ENCODE measurements at places on chromosomes 5 and 9.

DNA sequence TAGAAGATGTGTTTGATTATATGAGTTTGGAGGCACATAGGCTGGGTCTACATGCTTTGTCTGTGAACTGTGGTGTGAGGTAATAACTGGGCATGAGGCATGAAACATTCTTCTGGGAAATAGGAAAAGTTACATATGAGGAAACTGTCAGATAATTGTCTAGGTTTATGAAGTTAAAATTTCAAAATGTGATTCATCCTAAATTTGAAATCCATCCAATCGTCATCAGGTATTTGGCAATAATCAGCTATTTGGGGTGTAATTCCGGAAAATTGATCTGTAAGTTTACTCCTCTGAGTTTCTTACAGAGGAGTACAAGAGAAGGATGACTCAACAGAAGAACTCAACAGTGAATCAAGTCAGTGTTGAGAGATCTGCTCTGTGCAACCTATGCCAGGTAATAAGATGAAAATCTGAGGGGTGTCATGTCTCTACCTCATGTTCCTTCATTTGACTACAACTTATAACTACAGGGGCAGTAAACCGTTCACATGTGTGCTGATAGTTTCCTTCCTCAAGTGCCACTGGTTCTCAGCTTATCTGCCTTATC is 1171.6 kb upstream of the CDH18 start:
- DNase-seq: no peak

- DNase-seq: no peak
Observed at GRCh38 chr9:86516564-86516963, 162.4 kb upstream of the TUT7 start.

DNA sequence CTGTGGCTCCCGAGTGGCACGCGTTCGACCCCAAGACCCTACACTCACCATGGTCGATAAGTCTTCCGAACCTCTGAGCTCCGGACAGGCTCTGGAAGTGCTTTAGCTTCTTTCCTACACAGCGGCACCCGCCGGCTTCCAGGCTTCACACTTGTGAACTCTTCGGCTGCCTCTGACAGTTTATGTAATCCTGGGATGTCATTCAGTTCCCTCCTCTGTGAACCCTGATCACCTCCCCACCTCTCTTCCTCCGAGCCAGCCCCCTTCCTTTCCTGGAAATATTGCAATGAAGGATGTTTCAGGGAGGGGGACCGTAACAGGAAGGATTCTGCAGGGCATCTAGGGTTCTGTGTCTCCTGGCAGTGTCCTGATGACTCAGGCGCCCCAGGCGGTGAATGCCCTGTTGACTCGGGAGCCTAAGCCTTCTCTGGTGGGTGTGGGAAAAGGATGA is at the start of gene CD14:
CD14 (minus strand) TSS at position 155 of the 451 bp plus-strand sequence; CDS start at position 51, 104 bp downstream.
- no peak for DNase-seq

DNA sequence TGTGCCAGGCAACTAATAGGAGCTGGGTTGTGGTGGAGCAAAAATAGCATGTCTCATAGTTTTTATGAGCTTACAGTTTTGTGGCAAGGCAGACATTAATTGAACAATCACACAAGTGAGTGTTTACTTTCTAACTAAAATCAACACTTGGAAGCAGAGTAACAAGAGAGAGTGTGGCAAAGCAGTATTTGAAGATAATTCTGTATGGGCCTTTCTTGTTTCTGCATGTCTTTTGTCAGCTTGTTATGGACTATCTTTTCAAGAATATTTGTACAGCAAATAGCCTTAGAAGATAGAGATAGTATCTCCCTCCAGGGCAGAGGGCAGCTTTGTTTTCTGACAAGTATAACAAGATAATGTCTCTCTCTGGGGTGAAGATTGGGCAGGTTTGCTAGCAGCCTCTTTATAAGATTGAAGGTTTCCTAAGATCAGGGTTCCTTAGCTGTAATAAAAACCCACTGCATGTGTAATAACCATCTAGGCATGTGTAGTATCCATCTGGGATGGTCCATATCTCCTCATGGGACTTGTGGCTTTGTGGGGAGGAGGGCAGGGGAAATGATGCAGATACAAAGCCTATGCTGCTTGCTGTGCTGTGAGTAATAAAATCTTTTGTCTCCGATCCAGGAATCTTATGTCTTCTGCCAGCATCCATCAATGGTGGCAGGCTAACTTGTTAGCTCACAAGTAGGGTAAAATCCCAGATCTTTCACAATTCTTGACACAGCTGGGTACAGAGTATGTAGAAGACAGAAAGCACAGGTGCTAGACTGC is 479.9 kb downstream of the KDM4C start:
- DNase-seq: peak; percentile 66

- peak; percentile 86 for DNase-seq
Observed at GRCh38 chr9:123561046-123561445, 205.0 kb downstream of the CRB2 start.

DNA sequence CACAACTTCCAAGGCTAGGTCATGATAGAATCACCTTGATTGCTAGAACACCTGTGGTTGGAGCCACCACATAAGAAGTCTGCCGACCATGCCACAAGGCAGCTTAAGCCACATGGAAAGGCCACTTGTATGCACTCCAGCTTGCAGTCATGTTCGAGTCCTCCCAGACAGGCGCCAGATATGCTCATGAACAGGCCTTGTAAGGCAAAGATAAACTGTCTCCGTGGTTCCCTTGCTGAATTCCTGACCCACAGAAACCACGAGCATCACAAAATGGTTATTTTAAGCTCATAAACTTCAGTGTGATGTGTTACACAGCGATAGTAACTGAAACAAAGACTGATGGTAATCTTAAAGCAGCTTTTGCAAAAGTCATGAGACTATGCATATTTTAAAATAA is 188.4 kb upstream of the DAPK1 start:
- no peak for DNase-seq

- DNase-seq: no peak
Observed at GRCh38 chr9:80842389-80842788, 847.0 kb downstream of the TLE1 start.

GRCh38 chr5:162209005-162209605 is 141.5 kb downstream of the GABRG2 start:
- DNase-seq: no peak

- no peak for DNase-seq
Observed at GRCh38 chr9:105295986-105296385, 51.5 kb downstream of the SLC44A1 start.

DNA sequence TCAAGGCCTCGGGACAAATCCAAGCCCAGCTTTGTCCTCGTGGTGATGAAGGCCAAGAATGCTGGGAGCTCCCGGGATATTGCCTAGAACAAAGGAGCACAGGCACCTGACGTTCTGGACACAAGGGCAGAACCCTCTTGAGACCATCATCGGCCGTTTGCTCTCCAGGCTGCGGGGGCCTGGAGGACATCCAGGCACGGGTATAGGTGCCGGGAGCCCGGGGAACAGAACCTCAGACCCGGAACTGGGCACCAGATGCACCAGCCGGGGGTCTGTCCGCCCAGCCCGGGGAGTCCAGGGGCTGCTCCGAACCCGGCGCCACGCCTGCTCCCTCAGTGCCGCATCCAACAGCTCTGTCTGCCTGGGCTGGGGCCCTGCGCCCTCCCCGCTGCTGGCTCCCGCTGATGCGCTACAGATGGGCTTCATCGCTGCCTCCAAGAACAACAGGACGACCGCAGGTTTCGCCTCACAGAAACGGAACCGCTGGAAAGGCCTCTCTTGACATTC is 88.0 kb downstream of the ADAMTS2 start:
- DNase-seq: no peak

GRCh38 chr9:33791117-33791516 is 4.2 kb upstream of the PRSS3 start:
- no peak for DNase-seq

DNA sequence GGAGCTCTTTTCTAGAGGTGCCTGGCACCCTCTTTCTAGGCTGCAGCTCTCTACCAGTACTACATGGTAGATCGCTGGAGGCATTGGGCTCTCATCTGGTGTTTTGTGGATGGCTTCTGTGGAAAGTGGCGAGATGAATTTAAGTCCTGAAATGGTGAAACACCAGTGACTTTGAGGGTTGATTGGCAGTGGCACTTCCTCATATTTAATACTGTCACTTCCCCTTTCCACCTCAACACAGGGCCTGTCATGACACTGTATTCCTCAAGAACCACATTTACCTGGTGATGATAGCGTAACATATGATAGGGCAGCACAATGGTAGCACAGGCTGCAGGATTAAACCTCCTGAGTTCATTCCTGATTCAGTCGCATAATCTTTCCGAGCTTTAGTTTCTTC is 132.1 kb downstream of the KDM4C start:
- DNase-seq: no peak

DNA sequence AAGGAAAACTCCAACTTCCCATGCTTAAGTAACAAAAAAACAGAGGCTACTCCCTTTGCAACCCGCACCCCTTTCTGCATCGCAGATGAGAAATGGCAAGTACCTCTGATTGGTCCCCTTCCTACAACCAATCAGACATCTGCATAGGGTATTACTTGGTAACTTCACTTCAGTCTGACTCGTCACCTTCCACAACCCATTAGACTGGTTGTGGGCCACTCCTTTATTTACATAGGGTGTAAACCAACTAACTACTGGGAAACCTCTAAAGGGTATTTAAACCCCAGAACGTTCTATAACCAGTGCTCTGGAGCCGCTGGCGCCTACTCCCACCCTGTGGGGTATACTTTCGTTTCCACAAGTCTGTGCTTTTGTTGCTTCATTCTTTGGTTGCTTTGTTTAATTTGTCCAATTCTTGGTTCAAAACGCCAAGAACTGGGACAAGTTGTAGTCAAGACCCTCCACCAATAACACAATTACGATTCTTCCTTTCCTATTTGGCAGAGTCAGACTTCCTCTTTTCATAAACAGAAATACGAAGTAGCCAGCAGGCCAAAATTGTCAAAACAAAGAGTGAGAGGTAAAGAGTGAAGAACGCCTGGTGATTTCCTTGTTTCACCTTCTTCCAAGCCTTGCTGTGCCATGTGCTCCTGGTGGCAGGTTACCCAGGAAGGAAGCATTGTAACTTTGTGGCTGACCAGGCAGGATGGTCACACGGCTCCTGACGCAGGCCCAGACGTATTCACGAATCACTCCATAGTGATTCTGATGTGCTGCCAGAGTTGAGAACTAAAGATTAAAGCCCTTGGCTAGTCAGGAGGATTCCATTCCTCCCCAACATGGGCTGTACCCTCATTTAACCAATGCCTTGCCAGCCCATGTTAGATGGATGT is 477.4 kb downstream of the ARHGEF28 start:
- DNase-seq: no peak

DNA sequence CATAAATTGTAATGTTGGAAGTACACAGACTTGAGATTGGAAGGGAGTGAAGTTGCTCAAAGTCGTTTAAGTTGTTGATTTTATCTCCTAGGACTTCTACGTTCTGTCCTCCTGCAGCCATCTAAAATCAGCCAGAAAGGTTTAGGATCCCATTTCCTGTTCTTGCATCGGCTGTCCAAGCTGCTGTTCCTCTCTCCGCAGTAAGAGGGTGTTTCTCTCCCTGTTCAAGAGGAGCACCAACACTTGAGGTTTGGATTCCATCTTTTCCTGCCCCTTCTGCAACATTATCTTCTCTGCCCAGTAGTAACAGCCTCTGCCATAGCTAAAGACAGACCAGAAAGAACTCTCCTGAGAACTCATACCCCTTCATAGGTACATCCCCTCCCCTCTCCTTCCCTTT is 373.4 kb downstream of the GADD45G start:
- DNase-seq: no peak

DNA sequence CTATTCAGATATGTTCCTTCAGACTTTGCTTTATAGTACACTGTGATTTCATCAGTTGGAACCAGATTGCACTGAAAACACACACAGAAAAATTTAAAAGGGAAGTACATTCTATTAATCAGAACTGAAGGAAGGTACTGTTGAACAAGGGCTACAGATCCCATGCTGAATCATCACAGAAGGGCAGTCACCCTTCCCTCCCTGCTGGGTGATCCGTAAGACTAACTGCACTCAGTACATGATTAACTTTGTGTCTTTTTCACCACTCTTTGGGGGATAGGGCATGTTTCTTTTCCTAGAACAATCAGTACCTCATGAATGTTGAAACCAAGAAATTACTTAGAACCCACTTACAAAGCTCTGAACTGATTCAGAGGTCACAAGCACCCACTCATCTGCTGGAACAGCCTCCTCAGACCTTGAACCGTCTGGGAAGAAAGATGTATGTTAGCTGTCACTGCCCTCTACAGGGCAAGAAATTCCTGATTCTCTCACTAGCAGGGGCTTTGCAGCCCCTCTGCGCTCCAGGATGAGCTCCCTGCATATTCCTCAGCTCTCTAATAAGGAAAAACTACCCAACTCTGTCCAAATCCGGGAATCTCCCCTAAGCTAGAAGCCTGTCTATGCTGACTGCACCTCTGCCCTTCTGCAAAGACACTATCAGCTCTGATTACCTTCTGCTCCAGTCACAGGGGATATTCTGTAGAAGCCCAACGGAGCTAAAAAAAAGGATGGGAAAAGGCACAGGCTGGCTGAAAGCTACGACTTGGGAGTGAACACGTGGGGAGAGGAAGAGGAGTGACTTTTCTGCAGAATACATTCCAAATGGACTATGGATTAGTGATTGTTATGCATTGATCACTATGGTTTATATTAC is 51.0 kb downstream of the IARS1 start:
- DNase-seq: no peak

GRCh38 chr9:131610231-131610761 is 65.0 kb downstream of the PRRT1B start:
- DNase-seq: no peak

- DNase-seq: no peak
Observed at GRCh38 chr9:31347082-31347617, 1037.3 kb upstream of the ACO1 start.

- no peak for DNase-seq
Observed at GRCh38 chr5:56048124-56048523, 53.4 kb upstream of the IL6ST start.

GRCh38 chr9:17627641-17628040 is 48.8 kb downstream of the SH3GL2 start:
- peak; percentile 54 for DNase-seq

DNA sequence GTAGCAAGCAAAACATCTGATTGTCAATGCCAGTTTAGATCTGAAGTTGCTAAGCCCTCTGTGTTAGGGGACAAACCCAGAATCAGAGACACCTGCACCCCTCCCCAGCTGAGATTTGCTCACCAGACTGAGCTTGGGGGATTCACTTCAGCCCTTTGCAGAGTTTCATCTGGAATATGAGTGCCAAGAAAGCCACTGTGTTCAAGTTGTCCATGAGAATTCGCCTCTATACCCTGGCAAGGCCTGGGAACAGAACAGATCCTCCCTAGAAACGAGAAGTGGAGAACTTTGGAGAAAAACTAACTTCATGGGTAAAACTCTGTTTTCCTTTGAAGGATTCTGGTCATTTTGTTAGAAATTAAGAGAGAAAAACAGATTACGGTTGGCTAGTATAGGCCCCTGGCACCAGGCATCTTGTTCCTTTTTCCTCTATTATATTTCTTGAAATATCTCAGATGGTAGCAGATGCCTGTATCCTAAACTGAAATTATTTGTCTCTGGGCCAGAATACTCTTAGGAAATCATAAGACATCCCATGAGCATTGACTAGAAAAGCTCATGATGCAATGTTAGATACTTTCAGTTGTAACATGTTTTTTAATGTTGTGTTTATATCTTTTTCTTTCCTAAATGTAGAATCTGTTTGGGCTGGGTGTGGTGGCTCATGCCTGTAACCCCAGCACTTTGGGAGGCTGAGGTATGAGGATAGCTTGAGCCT is 64.4 kb downstream of the SNX18 start:
- no peak for DNase-seq

Measured in NCI-H1105 (cell line).